Cerebellum (tissue), 4 donors: ENCODE measurements at places on chromosomes 6 and 20. TPM values are rescaled to one million over a fixed set of nuclear protein-coding genes. Genes with fewer than 3 reads are reported as not detected.

The FHL5 gene
- 6.4 TPM for total RNA-seq

The RIPPLY2 gene
- total RNA-seq: 8.0 TPM

The TRIM31 gene
- total RNA-seq: not detected

The ASF1A gene
- total RNA-seq: 31.0 TPM

The MEI4 gene
- 0.73 TPM for total RNA-seq

The DDO gene
- 0.45 TPM for total RNA-seq

The SLC35A1 gene
- 17.0 TPM for total RNA-seq

GRCh38 chr20:4813863-4814695 is 92.4 kb downstream of the PRND start:
- DNase-seq: no peak

DNA sequence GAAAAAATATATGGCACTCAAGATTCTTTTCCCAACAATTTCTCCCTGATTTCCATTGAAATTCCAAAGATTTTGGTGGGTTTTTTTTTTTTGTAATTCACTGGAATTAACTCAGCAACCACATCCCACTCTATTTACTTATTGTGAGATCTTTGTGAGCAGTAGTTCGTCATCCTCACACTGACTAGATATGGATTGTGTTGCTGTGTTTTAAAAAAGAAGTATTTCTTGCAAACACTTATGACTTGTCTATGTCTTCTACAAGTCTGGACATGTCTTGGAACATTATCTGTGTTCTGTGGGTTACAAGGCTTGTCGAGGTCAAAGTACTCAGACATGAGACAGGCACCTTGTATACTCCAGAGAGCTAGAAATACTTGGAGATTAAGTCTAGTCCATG is 7.3 kb upstream of the TENT5A start:
- DNase-seq: no peak

- no peak for DNase-seq
These were observed 17.0 kb upstream of the ZNF318 start for GRCh38 chr6:43386492-43386891.

DNA sequence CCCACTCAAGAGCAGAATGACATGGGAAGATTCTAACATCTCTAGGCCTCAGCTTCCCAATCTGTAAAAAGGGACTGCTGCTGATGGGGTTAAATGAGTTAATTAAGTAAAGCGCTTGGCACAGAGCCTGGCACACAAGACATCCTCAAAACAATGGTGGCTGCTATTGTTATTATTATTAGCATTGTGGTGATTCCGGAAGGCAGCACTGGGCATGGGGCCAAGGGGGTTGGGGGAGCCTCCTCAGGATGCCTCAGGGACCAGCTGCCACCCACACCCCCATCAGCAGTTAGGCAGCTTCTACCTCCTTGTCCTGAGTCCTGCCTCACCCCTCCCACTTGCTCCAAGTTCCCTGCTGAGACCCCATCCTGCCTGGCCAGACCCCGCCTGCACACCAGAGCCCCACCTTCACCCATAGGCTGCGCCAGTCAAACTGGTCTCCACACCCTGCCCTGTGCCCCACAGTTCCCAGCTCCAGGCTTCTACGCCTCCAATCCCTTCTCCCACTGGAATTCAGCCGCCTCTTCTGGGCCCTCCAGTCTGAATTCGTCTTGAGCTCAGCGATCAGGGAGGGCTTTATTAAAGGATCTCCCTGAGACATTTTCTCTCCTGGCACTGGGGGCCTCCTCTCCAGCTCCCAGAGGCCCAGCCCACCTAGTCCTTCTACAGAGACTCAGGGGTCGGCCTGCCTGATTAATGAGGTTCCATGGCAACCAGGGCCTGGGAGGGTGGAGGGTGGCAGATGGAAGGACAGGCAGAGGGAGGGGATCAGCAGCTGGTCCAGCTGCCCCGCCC is 1.5 kb downstream of the E2F1 start:
- no peak for DNase-seq

DNA sequence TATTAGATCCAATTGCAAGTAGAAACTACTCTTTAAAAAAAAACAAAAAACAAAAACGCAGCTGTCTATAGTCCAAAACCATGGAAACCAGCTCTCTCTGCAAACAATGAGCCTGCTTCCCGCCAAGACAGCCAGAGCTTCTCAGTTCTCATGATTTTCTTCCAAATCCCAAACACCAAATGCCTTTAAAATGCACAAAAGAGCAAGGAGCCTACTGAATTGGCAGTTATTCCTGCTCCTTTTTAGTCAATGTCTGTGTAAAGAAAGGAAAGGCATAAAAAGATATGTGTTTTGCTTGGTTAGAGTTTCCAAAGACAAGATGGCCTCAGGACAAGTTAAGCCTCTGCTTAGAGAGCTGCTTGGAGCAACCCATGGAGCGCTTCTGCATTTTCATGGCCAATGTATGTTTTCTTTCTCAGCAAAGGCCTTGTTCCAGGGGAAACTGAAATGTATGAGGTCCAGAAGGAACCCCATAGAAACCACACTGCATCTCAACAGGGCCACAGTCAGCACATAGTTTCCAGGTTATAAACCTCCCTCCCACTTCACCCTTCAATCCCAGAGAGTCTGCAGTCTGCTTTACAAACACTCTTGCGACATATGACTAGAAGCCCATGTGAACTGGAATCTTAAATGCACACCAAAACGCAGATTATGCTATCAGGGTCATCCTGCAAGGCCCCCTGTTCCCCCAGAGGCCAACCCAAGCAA is 209.3 kb upstream of the TAB2 start:
- peak; percentile 3 for DNase-seq

DNA sequence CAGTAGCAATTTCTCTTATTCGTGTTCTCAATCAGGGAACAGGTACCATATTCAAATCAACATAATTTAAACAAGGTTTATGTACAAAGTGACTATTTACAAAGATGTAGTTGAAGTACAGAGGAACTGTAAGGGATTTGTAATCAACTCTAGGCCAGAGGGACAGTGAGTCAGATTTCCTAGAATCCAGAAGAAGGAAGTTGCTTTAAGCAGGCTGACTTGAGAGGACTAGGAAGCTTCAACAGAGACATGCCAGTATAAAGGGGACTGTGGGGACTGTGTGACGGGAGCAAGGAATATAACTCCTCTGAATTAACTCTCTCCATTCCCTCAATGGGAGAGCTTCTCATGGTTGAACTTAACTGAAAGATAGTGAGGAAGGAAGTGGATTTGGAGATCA is 427.4 kb upstream of the JAG1 start:
- DNase-seq: no peak

- DNase-seq: no peak
These were observed 153.3 kb downstream of the ZDHHC14 start for GRCh38 chr6:157534134-157534871.

DNA sequence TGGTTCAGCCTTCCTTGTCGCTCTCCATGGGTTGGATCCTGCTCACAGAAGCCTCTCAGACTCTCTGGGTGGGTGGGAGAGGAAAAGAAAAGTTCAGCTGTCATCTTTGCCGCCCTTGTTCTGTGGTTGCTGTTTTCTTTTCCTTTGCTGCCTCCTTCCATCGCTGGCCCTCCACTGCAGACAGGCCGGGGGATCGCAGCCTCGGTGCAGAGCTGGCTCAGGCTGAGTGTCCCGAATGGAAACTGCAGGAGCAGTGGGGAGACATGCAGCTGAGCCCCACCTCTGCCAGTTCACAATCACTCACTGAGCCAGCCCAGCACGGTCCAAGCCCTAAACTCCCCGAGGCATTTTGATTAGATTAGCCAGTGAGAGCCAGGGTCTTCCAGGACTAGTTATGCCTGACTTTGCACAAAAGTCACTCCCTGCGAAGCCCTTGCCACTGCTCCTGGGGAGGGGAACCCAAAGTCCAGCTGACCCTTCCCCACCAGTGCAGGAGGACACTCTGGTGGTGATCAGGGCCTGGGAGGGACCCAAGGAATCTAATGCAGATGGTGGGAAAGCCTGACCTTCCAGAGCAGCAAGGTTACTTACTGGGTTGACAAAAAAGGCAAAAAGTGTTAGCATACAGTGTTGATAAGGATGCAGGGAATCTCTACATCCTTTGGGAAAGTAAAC is 14.0 kb downstream of the NRN1 start:
- DNase-seq: no peak

- DNase-seq: no peak
These were observed 124.3 kb downstream of the GRM1 start for GRCh38 chr6:146153040-146153758.

- DNase-seq: no peak
These were observed 23.3 kb downstream of the RNF144B start for GRCh38 chr6:18410412-18410811.

GRCh38 chr6:143695130-143695968 is 17.6 kb downstream of the PHACTR2 start:
- DNase-seq: no peak

DNA sequence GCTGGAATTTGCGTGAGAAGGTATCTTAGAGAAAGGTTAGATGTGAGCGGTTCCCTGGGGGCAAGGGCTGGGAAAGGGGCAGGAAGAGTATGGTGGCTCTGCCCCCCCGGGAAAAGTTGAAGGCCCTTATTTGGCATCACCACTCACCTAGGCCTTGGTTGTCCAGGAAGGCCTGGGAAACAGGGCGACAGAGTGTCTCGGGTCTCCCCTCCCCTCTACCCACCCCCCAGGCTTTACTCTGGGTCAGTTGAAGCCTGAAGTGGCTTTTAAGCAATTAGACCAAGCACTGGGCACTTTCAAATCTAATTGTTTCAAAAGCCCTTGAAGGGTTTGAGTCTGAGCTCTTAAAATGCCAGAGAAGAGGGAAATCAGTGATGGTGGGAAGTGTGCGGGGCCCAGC is 30.2 kb upstream of the FOXP4 start:
- no peak for DNase-seq

DNA sequence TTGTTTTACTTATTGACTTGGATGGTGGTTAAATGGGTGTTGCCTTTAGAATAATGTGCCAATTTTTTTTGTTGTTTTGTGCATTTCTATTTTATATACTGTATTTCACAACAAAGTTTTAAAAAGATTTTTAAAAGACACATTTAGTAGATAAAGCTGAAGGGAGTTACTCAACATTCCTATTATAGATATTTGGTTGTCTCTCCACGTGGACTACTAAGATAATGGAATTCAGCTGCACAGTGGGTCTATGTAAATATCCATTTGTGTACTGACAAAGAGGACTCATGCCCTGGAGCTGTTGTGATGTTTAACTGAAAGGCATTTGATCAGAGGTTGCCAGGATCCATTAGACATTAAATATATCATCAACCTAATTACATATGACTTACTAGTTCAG is 23.2 kb upstream of the FAM135A start:
- DNase-seq: no peak

DNA sequence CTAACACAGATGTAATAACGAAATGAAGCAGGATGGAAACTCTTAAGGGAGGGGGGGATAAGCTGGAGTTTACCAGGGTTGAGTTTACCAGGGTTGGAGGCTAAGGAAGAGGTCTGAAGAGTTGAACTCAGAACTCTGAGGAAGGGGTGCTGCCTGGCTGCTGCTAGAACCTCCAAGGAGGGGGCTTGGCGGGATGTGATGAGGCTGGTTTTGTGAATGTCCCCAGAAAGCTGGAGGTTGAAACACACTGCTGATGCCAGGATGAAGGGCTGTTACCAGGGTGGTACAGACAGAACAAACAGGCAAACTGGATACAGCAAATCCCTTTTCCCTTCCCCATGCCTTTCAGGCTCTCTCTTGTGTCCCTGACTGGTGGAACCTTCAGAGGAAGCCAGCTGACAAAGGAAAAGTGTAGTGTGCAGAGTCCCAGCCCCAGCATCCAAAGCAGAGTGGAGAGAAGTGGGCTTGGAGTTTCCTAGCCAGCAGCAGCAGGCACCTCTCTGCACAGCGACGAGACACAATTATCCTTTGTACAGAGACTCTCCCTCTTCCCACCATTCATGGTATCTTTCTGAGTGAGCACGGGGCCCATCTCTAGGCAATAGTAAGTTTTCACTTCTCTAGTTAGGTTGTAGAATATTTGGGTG is 23.7 kb downstream of the UBE2V1 start:
- DNase-seq: no peak

GRCh38 chr6:189676-190075 is 102.6 kb upstream of the DUSP22 start:
- no peak for DNase-seq

GRCh38 chr6:31702405-31702818 is 712 bp downstream of the ABHD16A start:
- no peak for DNase-seq

DNA sequence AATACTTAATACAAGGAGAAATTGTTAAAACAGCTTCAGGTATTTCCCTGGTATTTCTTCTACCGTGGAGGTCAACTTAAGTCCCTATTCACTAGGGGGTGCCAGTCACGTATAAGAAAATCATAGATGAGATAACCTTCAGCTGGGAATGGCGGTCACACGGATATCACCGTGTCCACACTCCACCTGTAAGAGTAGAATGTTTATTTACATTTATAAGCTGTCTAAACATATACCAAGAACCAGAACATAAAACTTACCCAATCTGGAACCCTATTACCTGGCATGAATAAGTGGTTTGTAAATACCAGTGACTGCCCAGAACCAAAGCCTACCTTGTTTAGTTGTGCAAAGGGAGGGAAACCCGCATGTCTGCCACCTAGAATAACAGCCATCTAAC is 1.9 kb upstream of the ELOVL4 start:
- no peak for DNase-seq

DNA sequence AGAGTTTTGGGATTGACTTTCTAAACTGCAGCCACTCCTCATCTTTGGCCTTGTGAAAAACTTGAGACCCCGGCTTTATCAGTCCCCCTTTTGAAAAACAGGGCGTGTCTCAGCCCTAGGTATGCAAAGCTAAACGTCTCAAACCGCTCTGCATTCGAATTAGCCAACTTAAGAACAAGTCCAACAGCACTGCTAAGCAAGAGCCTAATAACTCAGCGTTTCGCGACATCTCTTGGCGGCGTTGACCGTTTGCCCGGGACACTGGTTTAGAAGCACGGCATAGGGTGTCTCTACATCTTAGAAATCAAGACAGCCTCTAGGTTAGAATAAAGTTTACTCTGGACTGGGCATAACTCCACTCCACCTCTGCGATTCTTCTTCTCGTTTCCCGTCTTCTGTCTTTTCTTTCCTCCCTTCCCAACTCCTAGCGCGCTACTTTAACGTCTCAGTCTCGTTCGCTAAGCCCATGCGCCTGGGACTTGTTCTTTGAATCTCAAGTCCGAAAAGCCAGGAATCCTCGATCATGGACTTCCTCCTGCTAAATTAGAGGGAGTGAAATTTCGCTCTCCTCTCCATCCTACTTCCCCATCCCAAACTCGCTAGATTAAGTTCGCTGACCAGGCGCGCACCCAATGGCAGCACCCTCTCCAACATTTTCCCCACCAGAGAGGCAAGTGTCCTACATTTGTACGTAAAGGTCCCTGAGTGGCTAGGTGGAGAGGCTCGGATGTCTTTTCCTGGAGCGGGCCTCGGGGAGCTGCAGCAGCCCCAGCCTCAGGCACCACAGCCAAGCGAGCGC is 10.5 kb upstream of the TFAP2A start:
- DNase-seq: no peak

GRCh38 chr6:72832271-72832670 is 210.4 kb downstream of the KCNQ5 start:
- no peak for DNase-seq

GRCh38 chr6:63792736-63793464 is 157.3 kb downstream of the PHF3 start:
- DNase-seq: no peak

GRCh38 chr20:7829776-7830175 is 110.5 kb downstream of the HAO1 start:
- DNase-seq: no peak
